ENCODE measurements at places on chromosomes 2 and 18.

GRCh38 chr2:176101842-176102241 lies 2.2 kb downstream of the HOXD12 start:
- no peak for DNase-seq

GRCh38 chr2:179588486-179589145 lies 272.8 kb downstream of the ZNF385B start:
- no peak for DNase-seq

GRCh38 chr2:10007921-10008808 lies 35.2 kb upstream of the KLF11 start:
- no peak for DNase-seq

DNA sequence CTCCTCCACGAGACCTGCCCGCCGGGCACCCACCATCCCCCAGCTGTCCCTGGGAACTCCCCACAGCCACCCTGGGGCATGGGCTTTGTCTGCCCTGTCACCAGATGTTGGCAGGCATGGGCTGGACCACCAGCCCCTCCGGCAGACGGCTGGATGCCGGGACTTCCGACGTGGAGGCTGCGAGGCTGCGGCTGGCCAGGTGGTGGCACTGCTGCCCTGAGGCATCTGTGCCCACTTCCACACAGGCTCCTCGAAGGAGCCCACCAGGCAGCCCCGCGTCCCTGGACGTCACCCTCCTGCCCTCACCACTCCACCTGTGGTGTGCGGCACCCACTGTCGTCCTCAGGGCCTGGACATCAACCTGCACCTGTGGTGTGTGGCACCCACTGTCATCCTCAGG lies 319.9 kb upstream of the SALL3 start:
- no peak for DNase-seq

DNA sequence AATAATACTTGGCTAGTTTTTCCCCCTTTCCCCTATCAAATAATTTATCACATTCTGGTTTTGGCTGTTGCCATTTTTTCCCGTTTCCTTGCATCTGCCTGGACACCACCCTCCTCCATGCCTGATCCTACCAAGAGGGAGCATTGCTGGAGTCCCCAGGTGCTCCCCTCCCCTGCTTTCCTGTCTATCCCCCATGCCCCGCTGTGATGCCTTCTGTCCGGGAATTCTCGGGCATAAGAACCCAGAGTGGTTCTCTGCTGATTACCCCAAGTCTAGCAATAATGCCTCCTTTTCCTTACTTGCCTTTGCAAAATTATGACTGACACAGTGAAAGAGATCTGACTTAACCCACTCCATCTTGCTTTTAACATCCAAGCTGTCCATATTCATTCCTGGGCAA lies 248.0 kb upstream of the PXDN start:
- DNase-seq, result no peak

GRCh38 chr18:77107292-77107691 lies 25.3 kb downstream of the MBP start:
- no peak for DNase-seq

DNA sequence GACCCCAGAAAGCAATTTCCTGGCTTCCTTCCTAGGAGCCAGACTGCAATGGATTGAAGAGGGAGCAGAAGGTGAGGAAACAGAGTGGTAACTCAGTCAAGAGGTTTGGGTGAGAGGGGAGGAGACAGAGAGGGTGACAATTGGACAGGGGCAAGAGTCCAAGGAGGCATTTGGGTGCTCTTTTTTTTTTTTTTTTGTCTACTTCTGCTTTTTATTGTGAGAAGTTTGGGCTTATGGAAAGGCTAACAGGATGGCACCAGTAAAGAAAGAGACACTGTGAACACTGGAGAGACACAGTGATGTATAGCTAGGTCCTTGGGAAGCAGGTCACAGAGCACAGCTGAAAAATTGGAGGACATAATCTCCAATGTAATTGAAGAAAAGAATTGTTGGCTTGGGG lies 25.0 kb downstream of the CYBRD1 start:
- DNase-seq, result no peak

- no peak for DNase-seq
These were observed 33.9 kb downstream of the SOWAHC start for GRCh38 chr2:109648041-109648527.

- no peak for DNase-seq
These were observed 119.0 kb upstream of the ZFP36L2 start for GRCh38 chr2:43345391-43345813.

DNA sequence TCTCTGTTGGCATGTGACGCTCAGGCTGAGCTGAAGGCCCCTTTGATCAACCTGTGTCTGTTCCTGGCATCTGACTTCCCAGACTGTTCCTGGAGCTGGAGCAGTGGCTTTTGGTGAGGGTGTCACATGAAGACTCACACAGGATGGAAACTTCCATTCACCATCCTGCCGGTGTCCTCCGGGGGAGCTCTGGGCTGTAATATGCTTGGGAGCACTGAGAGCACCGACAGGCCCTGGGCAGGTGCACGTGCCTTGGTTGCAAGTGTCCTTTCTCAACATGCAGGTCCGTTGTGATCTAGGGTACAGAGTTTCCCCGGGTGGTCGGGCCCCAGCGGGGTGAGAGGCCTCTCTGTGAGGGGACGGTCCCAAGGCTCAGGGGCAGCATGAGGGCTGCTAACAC lies 24.8 kb upstream of the GBX2 start:
- DNase-seq, result no peak

DNA sequence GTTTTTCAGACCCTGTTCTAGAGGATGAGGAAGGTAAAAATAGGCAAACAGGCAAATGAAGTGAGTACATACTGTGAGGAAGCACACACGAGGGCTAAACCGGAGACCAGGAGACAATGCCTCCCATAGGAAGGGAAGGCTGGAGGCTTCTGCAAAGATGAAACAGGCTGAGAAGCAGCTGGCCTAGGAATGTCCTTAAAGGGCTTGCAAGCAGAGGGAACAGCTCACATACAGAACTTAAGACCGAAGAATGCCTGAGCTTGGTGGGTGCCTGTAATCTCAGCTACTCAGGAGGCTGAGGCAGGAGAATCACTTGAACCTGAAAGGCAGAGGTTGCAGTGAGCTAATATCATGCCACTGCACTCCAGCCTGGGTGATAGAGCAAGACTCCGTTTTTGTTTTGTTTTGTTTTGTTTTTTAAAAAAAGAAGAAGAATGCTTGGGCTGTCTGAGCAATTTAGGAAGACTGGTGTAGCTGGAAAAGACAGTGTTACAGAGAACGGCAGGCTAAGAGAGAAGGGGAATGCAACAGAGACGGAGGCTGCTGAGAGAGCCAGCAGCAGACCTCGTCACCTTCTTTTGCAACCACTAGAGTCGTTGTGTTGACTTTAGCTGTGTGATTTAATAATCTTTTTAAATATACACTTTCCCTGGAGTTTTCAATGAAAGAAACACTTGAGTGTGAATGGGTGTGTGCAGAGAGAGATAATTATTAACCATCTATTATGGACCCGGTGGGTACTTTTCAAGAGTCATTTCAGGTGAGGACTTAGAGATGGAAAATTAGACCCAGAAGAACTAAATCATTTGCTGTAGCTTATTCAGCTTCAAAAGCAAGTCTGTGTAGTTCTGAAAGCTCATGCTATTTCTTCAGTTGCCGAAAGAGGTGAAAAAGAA lies 232.8 kb downstream of the GALR1 start:
- no peak for DNase-seq

DNA sequence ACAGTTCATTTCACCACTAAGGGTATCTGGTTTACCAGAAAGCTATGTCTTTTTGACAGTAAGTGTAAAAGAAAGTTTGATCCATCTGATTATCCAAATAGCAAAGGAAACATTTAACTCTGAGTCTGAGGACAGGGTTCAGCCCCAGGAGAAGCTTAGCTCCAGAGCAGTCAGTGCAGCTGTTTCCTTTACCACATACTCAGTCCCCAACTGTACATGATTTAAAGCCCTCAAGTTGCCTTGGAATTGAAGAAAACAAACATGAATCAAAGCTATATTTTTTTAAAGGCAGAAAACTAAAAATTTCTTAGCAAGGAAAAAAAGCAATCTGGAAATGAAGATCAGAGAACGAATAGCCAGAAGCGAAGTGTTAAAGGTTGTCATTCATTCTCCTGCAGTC lies 746.0 kb downstream of the METTL4 start:
- DNase-seq, result no peak

- DNase-seq, result no peak
These were observed 903.3 kb upstream of the KLHL29 start for GRCh38 chr2:22481486-22482259.

DNA sequence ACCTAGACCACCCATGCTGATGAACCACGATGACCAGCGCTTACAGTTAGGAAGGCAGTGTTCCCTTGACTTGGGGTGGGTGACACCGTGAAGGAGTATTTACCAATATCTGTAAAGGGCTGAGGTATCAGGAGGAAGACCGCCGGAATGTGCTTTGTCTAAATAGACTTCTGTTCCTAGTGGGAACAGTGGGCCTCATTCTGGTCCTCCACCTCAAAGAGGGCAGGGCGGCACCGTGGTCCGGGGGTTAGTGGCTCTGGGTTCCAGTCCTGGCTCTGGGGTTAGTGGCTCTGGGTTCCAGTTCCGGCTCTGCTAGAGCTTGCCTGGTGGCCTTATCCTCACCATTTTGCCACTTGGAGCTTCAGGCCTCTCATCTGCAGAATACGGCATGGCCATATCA lies 91.6 kb upstream of the SMAD2 start:
- no peak for DNase-seq

DNA sequence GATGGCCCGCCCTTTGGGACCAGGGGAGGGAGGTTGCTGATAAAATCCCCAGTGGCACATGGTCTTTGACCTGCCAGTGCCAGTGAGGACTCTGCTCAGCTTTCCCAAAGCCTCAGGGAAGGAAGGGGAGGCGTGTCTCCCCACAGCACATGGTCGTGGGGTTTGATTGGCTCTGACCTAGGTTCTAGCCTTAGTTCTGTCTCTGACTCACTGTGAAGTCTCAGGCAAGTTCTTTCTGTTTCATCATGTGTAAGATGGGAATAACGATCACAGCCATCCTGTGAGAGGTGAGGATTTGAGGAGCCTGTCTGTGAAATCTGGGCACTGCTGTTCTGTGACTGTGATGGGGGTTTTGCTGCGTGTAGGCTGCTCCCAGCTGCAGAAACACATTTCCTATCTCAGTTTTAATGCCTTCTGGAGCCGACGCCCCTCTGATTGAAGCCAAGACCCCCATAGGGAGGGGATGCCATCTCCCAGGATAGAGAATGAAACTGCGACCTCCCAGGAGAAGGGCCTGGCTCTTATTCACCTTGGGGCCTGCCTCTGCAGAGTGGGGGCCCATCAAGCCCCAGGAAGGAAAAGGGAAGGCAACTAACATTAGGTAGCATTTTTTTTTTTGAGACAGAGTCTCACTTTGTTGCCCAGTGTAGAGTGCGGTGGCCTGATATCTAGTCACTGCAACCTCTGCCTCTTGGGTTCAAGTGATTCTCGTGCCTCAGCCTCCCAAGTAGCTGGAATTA lies 84.0 kb downstream of the DDX1 start:
- no peak for DNase-seq

GRCh38 chr2:238425979-238426567 lies 654 bp upstream of the ASB1 start:
- DNase-seq, result no peak

DNA sequence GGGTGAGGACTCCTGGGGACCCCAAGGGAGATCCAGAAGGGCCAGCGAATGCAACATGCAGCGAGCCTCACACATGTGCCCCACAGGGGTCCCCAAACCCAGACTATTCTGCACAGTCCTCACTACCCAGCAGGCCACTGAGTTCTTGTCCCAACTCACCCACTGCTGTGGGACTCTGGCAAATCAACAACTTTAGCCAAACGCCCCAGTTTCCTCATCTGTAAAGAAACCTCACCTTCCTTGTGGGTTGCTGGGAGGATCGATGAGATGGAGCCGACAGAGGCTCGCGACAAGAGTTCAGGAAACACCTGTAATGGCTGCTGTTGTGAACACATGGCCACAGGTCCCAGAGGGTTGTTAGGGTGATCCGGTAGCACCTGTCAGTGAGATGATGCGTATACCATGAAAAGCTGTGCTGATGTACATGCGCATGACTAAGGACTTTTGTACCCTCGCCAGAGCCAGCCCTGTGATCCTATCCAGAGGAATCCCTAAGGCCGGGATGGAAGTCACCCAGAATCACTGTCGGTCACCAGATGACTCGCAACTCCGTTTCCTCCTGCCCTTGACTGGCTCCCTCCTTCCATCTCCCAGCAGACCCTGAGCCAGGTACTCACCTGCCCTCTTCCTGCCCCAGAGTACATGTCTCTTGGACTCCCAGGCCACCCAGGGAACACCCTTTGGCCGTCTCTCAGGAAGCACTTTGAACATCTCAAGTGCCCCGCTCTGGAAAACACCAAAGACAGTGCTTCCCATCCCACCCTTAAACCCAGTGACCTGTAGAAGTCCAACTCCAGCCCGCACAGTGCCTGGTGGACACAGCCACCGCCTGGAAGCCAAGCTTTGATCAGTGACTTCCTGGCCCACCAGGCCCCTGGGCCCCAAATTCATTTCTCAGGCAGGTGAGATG lies 103.3 kb upstream of the ID2 start:
- DNase-seq, result no peak

GRCh38 chr2:46236006-46236875 lies 61.0 kb upstream of the EPAS1 start:
- DNase-seq, result no peak

DNA sequence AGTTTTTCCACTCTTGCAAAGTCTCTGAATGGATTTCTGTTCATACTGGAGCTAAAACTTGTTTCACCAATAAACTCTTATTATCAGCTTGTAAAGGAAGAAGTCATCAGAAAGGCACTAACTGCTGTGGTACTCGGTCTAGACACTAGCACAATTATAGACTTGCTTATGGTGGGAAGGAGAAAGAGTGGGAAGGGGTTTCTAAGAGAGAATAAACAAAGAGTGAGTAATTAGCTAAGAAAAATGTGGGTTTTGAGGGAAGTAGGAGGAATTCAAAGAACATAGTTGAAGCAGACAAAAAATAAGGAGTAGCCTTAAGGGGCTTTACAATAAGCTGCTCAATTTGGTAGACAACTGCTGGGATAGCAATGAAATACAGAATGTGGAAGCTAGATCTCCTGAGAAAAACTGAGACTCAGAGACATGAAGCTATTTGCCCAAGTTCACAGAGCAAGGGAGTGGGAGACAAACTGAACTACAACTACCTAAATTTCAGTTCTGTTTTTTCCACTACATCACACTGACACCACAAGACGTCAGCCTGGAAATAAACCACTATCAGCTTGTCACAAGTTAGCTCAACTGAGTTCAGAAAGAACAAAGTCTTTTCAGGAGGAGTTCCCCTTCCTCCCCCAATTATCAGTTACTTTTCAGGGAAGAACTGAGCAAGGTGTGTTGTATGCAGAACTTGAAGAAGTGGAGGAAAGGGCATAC lies 59.7 kb downstream of the MAP4K3 start:
- DNase-seq, result no peak

DNA sequence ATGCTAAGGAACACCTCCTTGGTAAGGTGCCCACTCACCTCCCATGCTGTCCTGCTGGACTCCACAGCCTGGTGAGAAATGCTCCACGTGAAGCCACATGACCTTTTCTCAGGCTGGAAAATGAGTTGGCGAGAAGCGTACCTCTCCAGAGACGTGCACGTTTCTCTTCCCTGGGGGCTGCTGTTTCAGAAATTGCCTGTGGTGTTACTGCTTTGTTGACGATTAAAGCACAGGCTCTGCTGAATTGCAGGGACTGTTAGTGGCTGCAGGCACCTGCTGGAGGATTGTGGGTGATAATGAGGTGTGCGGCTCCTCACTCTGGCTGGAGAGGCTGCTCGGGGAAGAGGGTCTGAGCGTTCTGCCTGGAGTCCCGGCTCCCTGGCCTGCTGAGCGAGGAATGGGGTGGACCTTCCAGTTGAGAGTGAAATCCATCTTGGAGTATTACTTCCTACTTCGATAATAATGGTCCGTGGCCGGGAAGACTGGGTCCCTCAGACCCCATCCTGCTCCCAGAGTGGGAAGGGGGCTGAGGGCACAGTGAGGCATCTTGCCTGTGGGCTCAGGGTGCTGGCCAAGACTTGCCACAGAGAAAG lies 199.3 kb upstream of the HDAC4 start:
- no peak for DNase-seq

Data from nucleus accumbens (tissue), 56 donors.